ENCODE measurements at places on chromosomes 11 and 22.

- no peak for DNase-seq
Measured at GRCh38 chr11:106691807-106692365, 326.4 kb downstream of the GUCY1A2 start.

DNA sequence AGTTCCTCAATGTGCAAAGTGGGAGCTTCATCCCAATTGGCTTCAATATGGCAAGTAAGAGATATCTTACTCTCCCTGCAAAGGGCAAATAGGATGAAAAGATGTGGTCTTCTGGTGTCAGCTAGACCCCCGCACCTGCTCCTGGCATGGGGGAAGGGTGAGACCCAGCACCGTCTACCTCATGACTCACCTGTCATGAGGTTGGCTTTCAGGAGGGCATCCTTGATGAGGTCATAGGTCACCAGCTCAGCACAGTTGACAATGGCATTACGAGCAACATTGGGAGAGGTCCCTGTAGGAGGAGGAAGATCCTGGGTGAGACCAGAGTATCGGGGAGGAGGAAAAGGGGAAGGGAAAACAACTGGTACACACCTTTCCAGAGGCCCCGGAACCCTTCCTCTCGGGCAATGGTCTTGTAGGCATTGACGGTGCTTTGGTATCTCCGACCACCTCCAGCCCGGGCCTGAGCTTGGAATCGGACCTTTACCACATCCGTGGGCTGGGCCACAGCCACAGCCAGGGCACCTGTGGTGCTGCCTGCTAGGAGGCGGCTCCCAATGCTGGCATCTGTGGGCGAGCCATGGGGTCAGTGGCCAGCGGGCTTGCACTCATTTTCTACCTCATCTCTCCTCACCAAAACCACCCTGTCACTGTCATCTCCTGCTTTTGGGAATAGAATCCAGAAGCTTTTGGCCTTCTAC is 6.0 kb downstream of the UCP2 start:
- DNase-seq = no peak

- DNase-seq = no peak
Measured at GRCh38 chr22:42490243-42490832, 29.3 kb downstream of the RRP7A start.

DNA sequence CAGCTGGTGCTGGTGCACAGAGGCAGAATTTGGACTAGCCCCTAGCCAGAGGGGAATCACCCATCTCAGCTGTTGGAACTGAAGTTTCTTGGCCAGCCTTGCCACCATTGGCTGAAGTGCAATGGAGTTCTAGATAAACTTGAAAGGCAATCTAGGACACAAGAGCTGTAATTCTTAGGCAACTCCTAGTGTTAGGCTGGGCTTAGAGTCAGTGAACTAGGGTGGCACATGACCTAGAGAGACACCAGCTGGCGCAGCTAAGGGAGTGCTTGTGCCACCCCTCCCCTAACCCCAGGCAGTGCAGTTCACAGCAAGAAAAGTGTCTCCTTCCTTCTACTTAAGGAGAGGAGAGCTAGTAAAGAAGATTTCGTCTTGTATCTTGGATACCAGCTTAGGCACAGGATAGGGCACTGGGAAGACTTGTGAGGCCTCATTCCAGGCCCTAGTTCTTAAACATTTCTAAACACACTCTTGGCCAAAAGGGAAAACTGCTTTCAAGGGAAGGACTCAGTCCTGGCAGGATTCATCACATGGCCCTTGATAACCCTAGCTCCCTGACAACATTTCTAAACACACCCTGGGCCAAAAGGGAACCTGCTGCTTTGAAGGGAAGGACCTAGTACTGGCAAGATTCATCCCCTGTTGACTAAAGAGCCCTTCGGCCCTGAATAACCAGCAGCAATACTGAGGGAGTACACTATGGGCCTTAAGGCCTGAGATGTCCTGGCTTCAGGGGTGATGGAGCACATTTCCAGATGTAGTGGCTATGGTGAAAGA is 53.4 kb downstream of the XRRA1 start:
- DNase-seq = no peak

GRCh38 chr11:57330029-57330428 is 5.3 kb upstream of the TNKS1BP1 start:
- DNase-seq = no peak

- DNase-seq = peak; percentile 9
Measured at GRCh38 chr11:121070951-121071845, 29.8 kb upstream of the TECTA start.

DNA sequence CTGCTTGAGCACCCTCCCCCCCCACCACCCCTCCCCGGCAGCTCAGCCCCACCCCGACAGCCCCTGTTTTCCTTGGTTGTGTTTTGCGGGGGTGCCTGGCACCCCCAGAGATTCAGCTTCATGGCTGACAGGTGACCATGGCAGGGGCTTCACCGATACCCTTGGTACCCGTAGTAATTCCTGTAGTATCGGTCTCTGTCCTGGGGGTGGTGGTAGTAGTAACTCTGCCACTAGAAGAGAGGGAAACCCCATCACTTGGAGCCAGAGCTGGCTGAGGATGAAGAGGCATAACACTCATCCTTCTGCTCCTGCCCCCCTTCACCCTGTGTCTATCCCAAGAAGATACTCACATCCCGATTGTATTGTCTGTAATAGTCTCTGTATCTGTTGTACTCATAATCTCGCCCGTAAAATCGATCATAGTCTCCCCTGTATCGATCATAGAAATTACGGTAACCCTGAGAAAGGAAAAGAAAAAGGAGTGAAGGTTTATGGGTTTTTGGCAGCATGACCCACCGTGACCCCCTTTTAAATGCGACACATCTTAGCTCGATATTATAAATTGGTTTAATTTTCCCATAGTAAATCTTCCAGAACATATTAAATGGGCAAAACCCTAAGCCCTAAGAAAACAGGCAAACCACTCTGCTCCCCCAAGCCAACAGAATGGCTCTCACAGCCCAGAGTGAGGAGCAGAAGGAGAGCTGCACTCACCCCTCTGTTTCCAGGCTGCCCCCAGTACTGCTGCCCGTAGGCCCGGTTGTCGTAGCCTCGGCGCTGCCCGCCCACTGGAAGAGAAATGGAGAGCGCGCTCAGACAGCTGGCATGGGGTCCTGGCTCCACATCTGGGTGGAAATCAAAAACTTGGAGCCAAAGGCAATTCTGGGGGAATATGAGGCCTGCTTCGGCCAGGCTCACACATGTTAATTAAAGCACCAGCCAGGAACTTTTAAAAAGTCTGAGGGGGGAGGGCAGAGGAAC is 8.0 kb downstream of the GNG3 start:
- DNase-seq = no peak

DNA sequence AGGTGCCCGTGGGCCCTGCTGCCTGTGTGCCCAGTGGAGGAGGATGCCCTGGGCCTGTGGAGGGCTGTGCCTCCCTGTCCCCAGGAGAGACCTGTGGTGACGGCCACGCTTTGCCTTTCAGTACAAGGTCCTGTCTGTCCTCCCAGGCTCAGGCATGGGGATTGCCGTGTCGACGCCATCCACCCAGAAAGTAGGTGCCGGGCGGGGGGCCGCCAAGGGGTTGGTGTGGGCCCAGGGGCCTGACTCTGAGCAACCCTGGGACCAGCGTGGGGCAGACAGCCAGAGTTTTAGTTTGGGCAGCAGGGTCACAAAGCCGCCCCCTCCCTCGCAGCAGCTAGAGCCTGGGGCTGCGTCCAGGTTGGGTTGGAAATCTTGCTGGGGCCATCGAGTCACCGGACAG is 56.3 kb downstream of the GRAMD4 start:
- DNase-seq = no peak

DNA sequence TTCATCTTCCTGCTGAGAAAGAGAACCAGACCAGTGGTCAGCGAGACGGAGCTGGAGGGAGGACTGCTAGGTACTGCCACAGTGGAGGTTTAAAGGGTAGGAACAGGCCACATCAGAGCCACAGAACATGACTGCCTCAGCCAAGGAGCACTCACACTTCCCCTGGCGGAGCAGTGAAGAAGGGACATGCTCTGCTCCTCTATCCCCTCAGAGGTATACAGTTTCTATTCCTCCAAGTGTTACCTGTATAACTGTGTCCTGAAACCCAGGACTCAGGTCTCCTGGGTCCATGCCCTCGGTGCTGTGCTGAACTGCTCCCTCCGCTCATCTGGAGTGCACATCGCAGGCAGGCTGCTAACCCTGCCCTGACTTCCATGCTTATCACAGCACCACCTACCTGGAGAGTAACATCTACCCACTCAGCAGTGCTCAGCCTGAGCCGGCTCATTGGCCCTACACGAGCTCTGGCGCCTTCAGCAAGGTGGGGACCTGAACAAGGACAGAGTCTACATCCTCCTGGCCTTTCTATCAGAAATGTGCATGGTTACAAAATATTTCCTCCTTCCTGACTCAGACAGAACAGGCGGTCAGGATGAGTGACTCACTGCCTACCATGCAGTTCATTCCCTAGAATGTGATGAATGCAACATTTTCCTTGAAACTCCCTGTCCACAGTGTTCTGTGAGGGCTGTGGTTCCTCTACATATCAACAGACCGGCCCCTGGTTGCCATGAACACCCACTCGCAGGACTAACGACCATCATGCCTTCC is 52.9 kb downstream of the C11orf58 start:
- peak; percentile 95 for DNase-seq

DNA sequence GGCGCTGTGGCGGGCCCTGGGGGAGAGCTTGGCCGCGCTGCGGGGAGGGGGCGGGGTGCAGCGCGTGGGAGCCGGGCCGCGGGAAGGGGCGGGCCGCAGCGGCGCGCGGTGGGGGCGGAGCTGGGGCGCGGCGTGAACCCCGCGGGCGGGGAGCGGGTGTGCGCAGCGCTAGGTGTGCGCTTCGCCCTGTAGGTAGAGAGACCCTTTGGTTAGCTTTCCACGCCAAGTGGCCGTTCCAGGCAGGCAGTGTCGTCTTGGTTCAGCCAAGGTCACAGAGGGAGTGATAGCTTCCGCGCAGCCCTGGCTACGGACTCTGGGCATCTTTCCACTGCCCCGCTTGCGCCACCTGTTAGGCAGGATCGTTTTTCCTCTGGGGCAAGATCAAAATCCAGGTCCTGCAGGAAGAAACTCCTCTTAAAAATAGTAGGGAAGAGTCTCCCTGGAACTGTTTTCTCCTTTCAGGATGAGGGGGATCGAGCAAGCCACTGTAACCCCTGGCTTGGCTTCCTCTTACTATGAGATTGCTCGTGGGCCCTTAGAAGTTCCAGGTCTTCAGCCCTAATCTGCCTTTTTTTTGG is 434 bp downstream of the BANF1 start:
- peak; percentile 49 for DNase-seq

GRCh38 chr22:38755155-38755910 is 465 bp downstream of the SUN2 start:
- peak; percentile 86 for DNase-seq
